NCI-H774 (cell line): ENCODE measurements at places on chromosomes 2 and 18.

GRCh38 chr2:235936493-235936892, 231.7 kb downstream of the GBX2 start:
- no peak for DNase-seq

DNA sequence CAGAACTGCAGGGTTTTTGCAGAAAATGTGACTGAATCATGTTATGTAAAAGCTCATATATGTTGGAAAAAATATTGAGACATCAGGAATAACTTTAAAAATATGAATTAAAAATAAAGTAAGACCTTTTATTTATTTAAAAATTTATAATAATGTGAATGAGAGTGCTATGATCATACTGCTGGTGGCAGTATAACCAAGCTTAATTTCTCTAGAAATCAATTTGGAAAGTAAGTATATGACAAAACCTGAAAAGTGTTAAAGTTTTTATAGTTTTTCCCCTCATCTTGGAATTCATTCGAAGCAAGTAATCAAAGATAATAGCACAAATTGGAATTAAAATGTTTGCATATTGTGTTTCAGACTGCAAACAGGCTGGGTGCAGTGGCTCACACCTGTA, 7.5 kb downstream of the SLC39A10 start:
- no peak for DNase-seq

- DNase-seq = peak; percentile 86
Observed at GRCh38 chr18:48216639-48217257, 192.4 kb downstream of the ZBTB7C start.

GRCh38 chr2:138183705-138184104, 219.4 kb downstream of the HNMT start:
- DNase-seq = no peak

DNA sequence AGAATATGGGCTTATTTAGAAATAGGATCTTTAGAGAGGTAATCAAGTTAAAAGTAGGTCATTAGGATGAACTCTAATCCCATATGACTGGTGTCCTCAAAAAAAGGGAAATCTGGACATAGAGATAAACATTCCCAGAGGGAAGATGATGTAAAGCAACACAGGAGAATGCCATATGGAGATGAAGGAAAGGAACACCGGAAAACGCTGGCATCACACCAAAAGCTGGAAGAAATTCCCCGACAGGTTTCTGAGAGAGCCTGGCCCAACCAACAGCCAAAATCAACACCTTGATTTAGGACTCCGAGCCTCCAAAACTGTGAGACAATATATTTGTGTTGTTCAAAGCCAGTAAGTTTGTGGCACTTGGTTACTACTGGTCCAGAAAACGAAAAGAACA, 296.7 kb downstream of the DSEL start:
- no peak for DNase-seq

- peak; percentile 20 for DNase-seq
Observed at GRCh38 chr2:232979871-232980461, 33.1 kb downstream of the NGEF start.
